ENCODE measurements at places on chromosomes 3 and 15.
A peak's percentile ranks its signal among the peaks of the same experiment; 100 is the strongest.

DNA sequence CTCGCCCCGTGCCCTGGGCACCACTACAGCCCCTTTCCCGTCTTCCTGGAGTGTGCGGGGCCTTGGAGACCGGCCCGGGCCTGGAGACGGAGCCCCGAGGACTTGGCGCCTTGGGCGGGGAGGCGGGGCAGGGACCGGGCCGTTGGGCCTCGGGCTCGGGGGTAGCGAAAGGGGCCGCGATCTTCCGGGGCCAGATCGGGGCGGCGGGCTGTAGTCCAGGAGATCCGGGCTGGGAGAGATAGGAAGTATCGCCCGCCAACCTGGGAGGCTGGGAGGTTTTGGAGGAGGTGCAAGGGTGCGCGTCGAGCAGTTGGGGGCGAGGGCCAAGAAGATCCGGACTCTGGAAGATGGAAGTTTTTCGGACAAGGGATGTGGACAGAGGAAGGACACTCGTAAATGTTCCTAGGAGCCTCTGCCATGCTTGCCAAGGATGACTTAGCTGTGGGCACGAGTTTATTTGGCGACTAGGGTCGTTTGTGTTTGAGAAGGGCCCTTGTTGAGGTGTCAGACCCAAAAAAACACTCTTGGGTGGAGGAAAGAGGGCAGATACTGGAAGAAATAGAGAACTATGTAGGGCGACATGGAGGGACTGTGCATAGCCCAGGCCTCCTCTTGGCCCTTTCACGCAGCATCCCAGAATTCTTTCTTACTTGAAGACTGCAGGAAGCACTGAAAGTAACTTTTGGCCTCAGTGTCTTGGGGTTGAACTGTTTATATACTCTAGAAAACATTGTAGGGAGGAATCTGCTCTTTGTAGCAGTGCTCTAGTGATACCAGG is 712 bp downstream of the RTF1 start:
- no peak for DNase-seq

DNA sequence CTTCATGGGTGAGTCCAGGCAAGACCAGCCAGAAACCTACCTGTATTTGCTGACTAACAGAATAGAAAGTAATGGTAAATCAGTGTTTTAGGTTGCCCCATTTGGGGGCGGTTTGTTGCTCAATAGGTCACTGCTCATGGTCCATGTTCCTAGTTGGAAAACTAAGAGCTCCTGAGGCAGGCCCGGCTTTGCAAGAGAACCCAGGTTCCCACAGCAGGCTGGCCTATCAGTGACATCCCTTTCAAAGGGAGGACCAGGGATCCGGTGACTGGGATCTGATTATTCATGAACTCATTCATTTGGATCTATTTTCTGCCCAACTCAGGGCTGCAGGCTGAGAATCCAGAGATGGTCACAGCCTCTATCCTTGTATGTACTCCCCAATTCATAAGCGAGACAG is 163.9 kb downstream of the WNT7A start:
- DNase-seq = no peak

GRCh38 chr3:141330718-141331376 is 37.5 kb upstream of the ZBTB38 start:
- no peak for DNase-seq

GRCh38 chr3:32951410-32951811 is at the start of gene CCR4:
Gene CCR4, plus strand, starts transcription at chr3:32951644. Its CDS starts 1,779 bp downstream, at chr3:32953423.
- peak; percentile 27 for DNase-seq

- no peak for DNase-seq
Observed at GRCh38 chr3:163218336-163218735, 1721.7 kb downstream of the OTOL1 start.

- no peak for DNase-seq
Observed at GRCh38 chr3:159840703-159841299, 147.8 kb upstream of the IL12A start.

- no peak for DNase-seq
Observed at GRCh38 chr3:79898907-79899306, 131.1 kb upstream of the ROBO1 start.

DNA sequence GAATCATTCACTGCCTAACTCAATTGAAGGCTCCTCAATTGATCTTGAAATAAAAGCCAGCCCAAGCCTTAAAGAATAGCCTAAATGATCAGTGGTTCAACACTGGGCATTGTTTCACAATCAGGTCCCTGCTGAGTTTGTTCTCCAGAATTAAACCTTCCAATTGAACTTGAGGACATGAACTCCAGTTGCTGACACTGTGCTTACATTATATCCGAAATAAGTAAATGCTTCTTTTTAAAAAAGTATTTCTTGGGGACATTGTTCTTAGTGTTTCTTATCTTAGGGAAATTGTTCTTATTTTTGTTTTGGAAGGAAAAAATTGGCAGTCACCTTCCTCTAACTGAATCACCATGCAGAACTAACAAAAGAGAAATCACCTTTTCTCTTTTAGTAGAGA is 450.2 kb downstream of the RBMS3 start:
- no peak for DNase-seq

DNA sequence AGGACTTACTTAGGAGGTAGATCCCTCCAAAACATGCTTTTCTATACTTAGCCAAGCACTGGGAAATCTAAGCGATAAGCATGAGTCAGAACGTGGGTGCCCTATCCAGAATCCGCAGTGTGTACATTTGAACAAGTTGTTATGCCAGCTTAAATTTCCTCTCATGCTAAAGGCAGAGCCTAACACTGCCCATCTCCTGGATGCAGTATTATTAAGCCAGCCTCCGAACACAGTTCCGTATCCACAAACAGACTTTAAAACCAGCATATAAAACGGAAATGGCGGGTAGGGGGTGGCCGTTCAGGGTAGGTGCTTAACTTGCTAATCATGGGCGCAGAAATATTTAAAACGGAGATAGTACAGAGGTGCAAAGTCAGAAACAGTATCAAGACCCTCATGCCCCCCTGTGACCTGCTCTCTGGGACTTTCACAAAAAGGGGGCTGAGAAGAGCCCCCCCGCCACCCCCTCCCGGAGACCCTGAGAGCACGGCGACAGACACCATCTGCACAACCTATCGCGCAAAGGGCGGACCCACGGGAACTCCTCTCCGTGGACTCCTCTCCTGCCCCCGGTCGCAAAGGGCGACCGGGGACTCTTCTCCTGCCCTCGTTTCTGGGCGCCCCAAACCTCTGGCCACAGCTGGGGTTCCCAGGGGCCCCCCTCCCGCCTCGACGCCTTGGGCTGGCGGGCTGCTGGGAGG is 889 bp upstream of the LRRIQ4 start:
- no peak for DNase-seq

DNA sequence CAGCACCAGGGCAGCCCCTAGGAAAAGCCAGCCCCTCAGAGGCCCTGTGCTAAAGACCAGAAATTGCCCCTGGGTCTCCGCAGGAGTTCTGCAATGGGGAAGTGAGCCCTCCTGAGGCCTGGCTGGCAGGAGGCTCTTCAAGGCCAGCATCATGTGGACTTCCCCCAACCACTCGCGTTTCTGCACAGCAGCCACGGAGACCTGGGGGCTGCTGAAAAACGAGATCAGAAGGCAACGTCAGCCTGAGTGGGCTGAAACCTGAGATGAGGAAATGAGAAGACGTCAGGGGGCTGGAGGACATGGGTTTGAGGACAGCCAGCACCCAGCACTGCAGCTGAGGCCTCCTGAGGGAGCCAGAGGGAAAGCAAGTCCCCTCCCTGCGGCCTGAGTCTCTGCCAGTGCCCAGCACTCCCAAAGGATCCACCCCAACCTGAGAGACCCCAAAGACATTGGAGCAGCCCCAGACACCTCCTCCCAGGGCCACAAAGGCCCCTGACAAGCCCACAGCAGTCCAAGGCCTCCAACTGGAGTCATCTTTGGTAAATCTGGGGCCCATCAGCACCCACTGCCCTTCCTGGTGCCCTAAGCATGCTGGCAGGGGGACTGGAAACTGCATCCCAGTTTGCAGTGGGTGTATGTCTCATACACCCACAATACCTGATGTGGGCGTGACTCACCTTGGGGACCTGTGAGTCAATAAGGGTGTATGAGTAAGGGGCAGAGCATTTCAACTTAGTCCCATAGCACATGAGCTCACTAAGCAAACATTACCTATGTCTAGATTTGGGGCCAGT is 29.2 kb upstream of the CYP11A1 start:
- no peak for DNase-seq
